ENCODE measurements at places on chromosomes 11 and 22. TPM values are rescaled to one million over a fixed set of nuclear protein-coding genes. Genes with fewer than 3 reads are reported as not detected.

DNA sequence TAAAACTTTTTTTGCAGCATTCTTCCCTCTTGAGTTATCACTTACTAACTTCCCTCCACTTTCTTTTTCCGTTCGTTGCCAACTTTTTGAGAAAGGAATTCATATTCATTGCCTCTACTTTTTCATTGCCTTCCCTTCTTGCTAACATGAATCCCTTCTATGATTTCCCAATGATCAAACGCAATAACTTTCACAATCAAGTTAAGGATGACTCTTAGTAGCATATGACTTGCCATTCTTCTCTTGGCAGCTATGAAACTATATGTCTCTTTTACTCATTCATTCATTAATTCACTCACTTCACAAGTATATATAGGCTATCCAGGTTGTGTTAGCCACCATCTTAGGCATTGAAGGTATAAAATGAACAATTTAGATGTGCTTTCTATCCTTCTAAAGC, 16.6 kb upstream of the ARHGAP20 start:
- H3K27ac ChIP-seq, result no peak overlapping the region
- peaks cover 25% of the 10 kb centered on the region for H3K27me3 ChIP-seq
- H3K4me3 ChIP-seq, result no peak overlapping the region
- no peaks in the 10 kb centered on the region for H3K36me3 ChIP-seq
- DNase-seq, result no peak

DNA sequence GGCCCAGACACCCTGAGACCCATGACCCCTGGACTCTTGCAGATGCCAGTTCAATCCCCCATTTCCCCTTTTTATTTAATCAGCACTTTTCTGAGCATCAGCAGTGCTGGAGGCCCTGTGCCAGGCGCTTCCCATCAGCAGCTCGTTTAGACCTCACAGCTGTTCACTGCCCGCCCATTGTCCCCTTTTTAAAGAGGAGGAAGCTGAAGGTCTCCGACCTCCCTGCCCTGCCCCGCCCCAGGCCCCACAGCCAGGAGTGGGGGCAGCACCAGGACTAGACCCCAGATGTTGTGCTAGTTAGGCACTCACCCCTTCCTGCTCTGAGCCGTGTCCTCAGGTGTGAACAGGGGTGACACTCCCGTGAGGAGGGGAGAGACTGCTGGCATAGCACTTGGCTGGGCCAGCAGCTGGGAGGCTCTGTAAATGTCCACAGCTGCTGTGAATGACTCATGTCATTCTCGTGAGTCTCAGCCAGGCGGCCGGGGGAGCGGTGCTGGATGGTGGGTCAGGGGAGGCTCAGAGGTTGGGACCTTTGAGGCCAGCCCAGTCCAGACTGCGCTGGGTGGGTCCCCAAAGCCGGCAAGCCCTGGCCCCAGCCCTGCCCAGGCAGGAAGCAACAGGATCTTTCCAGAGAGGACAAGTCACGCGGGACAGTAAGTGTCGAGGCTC, 19.9 kb downstream of the EMID1 start:
- H3K36me3 ChIP-seq, result no peaks in the 10 kb centered on the region
- H3K27ac ChIP-seq, result no peak overlapping the region
- H3K4me3 ChIP-seq, result no peak overlapping the region
- peaks cover 18% of the 10 kb centered on the region for H3K27me3 ChIP-seq
- DNase-seq, result no peak

DNA sequence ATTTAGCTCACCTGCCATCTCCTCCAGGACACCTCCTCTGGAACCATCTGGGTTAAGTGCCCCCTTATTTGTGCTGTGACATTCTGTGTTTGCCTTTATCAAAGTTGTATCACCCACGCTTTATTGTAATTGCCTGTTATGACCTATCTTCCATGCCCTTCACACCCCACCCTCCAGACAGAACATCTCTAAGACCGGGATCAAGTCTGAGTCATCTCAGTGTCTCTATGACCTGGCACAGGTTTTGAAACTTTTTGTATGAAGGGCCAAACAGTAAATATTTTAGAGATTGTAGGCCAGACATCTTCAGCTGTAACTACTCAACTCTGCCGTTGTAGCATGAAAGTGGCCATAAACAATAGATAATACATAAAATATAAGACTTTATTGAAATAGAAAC, 161.8 kb downstream of the SPON1 start:
- H3K4me3 ChIP-seq, result no peak overlapping the region
- H3K27me3 ChIP-seq, result no peaks in the 10 kb centered on the region
- H3K4me1 ChIP-seq, result no peaks in the 10 kb centered on the region
- H3K36me3 ChIP-seq, result no peaks in the 10 kb centered on the region
- no peak for DNase-seq

DNA sequence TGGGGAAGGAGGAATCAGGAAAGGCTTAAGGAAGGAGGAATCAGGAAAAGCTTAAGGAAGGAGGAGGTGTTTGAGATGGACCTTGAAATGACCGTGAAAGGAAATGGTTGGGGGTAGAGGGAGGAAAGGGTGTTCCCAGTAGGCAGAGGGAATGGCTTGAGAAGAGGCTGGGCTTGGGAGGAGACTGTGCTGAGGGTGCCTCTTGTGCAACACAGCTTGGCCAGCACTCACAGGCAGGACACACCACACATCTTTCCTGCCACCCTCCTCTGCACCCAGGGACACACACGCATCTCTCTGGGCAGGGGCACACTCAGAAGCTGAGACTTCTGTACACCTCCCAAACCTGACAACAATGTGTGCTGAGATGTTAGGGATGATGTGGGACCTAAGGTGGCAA, 151.4 kb downstream of the FBXO7 start:
- no peaks in the 10 kb centered on the region for H3K4me1 ChIP-seq
- no peak overlapping the region for H3K4me3 ChIP-seq
- DNase-seq, result no peak
- H3K27ac ChIP-seq, result no peak overlapping the region

DNA sequence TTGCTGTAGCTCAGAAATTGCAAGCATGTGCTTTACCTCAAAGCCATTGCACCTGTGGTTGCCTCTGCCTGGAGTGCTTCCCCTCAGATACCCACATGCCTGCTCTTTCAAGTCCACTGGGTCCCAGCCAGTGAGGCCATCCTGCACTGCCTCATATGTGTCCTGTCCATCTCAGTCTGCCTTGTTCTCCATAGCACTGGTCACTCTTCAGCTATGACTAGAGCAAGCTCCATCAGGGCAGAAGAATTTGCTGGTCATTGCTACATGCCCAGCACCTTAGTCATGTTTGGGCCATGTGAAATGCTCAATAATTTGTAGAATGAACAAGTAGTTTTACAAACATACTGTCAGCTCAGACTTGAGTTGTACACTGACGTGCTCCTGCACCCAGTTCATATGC, 64.4 kb upstream of the HORMAD2 start:
- no peak for DNase-seq
- H3K36me3 ChIP-seq, result peaks cover 93% of the 10 kb centered on the region
- no peak overlapping the region for H3K4me3 ChIP-seq
- no peaks in the 10 kb centered on the region for H3K4me1 ChIP-seq

DNA sequence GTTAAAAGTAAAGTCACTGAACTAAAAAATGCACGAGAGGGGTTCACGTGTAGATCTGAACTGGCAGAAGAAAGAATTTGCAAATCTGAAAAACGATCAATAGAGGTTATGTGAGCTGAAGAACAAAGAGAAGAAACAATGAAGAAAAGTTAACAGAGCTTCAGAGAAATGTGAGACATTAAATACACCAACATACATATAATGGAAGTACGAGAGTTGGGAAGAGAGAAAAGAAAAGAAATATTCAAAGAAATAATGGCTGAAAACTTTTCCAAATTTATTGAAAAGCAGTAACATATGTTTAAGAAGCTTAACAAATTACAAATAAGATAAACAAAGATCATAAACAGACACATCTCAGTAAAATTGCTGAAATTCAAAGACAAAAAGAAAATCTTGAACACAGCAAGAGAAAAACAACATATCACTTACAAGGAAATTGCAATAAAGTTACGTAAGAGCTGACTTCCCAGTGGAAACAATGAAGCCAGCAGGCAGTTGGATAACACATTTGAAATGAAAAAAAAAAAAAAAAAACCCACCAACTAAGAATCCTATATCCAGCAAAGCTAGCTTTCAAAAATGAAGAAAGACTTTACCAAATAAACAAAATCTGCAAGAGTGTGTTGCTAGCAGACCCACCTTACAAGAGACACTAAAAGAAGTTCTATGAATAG, 56.8 kb downstream of the EMSY start:
- DNase-seq, result no peak
- peaks cover 58% of the 10 kb centered on the region for H3K36me3 ChIP-seq
- no peaks in the 10 kb centered on the region for H3K27me3 ChIP-seq
- no peaks in the 10 kb centered on the region for H3K4me1 ChIP-seq
- no peak overlapping the region for H3K27ac ChIP-seq

- H3K27ac ChIP-seq, result no peak overlapping the region
- H3K36me3 ChIP-seq, result no peaks in the 10 kb centered on the region
- peaks cover 15% of the 10 kb centered on the region for H3K4me1 ChIP-seq
- DNase-seq, result no peak
- H3K27me3 ChIP-seq, result peaks cover 9% of the 10 kb centered on the region
- no peak overlapping the region for H3K4me3 ChIP-seq
Observed at GRCh38 chr11:47183031-47183856, 3.0 kb downstream of the PACSIN3 start.

DNA sequence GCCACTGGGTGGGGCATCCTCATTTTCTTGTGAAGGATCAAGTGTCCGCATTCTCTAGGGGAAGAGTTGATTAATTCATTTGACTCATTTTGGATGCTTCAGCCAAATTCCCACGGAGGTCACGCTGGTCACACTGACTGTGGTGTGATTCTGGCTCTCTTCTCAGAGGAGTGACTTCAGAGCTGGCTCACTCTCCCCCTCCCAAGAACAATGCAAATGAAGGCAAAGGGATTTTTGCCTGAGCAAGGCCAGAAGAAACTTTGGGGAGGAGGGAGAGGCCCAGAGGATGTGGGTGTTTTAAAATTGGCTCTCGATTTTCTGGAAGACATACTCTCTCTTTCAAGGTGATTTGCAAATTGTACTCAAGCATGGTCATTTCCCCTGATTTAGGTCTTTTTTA, 51.1 kb upstream of the LMO2 start:
- peaks cover 6% of the 10 kb centered on the region for H3K27me3 ChIP-seq
- peak overlapping the region; percentile 29 for H3K4me3 ChIP-seq

- H3K4me1 ChIP-seq, result no peaks in the 10 kb centered on the region
- H3K27ac ChIP-seq, result no peak overlapping the region
- no peaks in the 10 kb centered on the region for H3K27me3 ChIP-seq
- DNase-seq, result no peak
- H3K4me3 ChIP-seq, result no peak overlapping the region
- H3K36me3 ChIP-seq, result no peaks in the 10 kb centered on the region
Observed at GRCh38 chr11:83367745-83368144, 81.6 kb upstream of the CCDC90B start.

The HPX gene
- 0.40 TPM for total RNA-seq

The KCNJ1 gene
- total RNA-seq, result 0.20 TPM

The MS4A15 gene
- total RNA-seq, result not detected

The BRSK2 gene
- total RNA-seq, result 0.11 TPM

The HORMAD2 gene
- total RNA-seq, result not detected

All from activated B cell treated with CpG ODN at 0.5 μM for 24 hours (primary cell).